ENCODE measurements at places on chromosomes 7 and 10.

DNA sequence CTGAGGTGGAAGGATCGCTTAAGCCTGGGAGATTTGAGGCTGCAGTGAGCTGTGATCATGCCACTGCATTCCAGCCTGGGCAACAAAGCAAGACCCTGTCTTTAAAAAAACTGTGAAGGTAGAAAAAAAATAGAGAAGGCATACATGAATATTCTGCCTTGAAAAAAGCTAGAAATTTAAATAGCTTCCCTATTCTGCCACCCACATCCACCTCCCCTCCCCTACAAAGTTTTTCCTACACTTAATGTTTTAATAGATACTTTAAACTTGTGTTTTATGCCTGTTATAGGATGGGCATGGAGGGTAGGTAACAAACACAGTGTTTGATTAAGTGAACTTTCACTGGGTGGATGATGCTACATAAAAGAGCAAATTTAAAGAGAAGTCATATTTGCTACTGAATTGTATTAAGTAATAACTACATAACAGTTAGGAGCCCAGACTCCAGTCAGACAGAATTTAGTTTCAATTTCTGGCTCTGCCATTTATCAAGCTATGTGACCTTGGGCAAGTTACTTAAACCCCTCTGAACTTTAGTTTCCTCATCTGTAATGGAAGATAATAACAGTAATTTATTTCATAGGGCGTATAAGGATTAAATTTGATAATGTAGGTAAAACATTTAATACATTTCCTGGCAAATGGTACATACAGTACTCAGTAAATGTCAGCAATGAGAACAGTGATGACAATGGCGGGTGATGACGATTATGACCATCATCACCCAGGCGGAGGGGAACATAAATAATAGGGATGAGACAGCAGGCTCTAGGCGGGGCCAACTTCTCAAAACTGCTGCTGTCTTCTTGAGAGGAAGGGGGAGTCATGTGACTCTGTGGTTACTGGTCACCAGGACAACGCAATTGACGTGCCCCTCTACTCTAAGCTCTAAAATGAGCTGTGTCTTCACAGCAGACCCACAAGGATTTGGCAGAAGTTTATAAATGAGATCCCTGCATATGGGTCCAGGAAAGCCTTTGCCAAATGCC is 15.8 kb downstream of the DNMBP start:
- no peak for DNase-seq

DNA sequence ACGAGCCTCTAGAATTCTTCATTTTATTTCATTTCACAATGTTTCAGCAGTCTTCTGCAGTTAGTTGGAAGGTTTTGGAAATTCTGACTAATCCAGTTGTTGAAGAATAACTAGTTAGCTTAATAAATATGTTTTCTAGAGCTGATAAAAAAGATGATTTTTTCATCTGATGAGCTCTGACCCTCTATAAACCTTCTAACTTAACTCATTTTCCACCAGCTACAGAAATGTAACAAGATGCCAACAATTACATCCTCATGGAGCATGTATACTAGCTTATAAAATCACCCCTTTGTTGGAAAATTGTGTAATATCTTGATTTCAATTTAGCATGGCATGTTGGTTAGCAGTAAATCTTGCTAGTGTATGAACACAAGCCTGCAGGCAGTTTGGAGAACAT is 33.1 kb downstream of the KAT6B start:
- DNase-seq = no peak

- DNase-seq = no peak
Observed at GRCh38 chr7:73779517-73779916, 9.4 kb upstream of the CLDN3 start.

DNA sequence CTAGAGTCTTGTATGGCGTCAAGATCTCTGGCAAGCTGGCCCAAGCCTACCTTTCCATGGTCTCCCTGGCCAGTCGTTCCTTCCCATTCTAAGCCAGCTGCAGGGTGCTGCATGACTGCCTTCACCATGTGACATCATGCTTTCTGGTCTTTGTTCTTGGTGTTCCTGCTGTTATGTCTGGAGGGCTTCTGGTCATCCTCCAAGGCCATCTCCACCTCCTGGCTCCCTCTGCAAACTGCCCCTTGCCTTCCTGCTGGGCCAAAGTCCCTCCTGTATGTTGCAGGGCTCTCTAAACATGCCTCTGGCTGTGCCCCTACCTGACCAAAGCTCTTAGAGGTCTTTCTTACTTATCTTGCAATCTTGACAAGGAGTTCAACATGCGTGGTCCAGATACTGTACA is 44.4 kb upstream of the SHH start:
- DNase-seq = no peak

DNA sequence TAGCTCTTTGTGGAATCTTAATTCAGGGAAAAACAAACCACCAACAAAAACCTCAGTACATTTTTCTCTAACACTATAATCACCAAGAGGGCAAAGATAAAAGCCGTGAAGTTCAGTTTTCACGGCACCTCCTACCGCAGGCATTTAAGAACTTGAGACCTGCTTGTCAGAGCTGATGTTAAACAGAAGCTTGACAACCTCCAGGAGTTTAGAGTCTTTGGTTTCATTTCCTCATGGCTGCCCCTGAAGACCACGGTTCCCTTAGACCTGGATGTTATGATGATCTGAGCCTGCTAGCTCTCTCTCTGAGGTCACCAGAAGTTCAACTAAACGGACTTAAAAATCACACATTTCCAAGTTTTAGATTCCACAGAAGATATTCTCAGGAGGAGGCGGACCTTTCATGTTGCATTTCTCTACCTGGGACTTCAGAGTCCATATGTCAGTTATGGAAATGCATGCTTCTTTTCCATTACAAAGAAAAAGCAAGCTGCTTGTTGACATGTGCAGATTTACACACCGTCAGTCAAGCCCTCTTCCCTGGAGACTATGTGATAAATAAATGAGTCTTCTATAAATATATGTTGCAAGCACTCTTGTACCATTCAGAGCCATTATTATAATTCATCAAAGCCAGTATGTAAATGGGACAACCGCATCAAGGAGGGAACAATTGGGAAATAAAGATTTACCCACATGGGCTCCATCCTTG is 258.0 kb downstream of the GFRA1 start:
- no peak for DNase-seq

DNA sequence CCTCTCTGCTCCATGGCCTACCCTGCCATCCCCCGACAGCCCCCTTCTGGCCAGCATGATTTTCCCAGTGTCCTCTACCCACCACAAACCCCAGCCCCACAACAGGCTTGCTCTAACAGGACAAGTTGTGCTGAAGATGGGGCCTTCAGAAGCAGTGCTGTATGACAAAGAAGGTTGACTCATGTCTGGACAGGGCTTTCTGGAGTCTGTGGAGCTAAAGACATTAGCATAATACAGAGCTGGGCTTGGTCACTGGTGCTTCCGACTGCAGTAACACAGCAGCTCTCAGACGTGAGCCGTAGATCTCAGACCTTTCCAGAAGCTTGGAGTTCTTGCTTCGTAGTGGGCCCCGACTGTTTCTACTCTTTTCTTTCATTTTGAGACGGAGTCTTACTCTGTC is 100.5 kb downstream of the GTF2IRD1 start:
- DNase-seq = no peak

DNA sequence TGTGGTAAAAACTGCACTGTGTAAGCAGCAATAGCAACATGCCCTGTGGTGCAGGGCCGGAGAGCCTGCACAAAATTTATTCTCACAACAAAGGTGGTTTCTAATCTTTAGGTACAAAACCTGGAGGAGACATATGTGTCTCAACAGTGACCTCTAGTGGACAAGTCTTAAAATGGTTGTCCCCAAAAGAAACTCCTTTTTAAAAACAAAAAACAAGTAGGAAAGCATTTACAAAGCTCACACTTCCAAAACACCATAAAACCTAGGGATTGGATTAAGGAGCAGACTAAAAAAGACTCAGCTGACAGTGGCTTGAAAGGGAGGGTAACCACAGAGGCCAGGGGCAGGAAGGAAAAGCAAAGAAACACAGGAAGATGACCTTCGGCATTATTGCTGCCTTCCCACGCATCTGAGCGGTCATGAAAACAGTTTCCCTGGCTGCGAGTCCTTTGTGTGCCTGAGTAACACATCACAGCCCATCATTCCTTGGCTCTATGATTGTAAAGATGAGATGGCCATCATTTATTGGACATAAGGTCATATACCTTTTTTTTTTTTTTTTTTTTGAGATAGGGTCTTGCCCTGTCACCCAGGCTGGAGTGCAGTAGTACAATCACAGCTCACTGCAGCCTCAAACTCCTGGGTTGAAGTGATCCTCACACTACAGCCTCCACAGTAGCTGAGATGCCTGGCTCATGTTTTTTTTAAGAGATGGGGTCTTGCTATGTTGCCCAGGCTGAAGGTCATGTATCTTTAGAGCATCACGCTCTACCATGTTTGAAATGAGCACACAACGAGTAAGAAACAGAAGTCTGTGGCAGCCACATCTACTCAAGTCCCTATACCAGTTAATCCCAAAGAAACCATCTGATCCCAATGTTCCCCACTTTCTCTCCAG is 39.5 kb downstream of the RSU1 start:
- no peak for DNase-seq

DNA sequence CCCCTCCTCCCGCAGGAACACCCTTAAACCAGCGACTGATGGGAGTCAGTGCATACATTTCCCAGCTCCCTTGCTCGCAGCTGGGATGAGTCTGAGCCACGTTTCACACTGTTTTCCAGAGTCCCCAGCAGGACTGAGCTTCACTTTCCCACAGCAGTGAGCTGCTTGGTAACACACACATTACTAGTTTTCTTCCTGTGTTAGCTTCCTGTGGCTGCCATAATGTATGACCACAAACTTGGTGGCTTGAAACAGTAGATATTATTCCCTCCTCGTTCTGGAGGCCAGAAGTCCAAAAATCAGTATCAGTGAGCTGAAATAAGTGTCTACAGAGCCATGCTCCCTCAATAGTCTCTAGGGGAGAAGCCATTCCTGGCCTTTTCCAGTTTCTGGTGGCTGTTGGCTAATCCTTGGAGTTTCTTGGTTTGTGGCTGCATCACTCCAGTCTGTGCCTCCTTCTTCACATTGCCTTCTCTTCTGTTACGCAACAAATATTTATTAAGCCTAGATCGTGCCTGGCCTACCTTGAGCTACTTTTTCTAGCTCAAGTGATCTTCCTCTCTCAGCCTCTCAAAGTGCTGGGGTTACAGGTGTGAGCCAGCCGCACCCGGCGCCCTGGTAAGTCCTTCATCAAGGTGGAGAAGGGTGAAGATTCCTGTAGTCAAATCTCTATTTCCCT is 26.2 kb upstream of the CARD11 start:
- no peak for DNase-seq

GRCh38 chr7:78195281-78195680 is 396.7 kb downstream of the PHTF2 start:
- DNase-seq = no peak

DNA sequence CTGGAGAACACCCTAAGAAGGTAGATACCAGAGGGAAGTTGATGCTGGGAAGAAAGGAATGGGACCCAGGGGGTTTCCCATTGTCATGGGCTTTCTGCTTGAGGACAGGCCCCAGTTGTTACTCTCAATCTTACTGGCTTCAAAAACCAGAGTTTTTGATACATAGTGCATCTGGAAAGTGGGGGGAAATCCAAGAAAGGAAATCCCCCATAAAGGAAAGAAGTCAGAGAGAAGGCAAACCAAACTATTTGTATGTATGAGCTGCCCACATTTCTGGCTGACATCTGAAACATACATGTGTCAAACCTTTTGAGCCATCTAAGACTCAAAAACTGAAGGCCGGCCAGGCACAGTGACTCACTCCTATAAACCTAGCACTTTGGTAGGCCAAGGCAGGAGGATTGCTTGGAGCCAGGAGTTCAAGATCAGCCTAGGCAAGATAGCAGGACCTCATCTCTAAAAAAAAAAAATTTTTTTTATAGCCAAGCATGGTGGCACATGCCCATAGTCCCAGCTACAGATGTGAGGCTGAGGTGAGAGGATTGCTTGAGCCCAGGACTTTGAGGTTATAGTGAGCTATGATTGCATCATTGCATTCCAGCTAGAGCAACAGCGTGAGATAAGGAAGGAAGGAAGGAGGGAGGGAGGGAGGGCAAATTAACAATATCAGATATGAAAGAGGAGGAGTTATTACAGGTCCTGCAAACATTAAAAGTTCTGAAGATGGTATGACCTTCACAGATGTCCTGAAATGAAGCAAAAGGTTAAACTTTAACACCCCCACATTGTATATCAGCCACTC is 6.7 kb upstream of the COA1 start:
- DNase-seq = no peak

DNA sequence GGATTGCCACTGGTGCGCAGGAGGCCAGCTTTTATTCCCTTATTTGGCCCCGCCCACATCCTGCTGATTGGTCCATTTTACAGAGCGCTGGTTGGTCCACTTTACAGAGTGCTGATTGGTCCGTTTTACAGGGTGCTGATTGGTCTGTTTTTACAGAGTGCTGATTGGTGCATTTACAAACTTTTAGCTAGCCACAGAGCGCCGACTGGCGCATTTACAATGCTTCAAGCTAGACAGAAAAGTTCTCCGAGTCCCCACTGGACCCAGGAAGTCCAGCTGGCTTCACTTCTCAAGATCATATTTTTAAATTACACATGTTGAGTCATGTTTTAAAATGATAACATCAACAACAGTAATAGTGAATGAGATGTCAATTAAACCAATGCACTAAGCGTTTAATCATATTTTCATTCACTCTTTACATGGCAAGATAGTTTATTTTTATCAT is 128.3 kb downstream of the CUBN start:
- DNase-seq = no peak

DNA sequence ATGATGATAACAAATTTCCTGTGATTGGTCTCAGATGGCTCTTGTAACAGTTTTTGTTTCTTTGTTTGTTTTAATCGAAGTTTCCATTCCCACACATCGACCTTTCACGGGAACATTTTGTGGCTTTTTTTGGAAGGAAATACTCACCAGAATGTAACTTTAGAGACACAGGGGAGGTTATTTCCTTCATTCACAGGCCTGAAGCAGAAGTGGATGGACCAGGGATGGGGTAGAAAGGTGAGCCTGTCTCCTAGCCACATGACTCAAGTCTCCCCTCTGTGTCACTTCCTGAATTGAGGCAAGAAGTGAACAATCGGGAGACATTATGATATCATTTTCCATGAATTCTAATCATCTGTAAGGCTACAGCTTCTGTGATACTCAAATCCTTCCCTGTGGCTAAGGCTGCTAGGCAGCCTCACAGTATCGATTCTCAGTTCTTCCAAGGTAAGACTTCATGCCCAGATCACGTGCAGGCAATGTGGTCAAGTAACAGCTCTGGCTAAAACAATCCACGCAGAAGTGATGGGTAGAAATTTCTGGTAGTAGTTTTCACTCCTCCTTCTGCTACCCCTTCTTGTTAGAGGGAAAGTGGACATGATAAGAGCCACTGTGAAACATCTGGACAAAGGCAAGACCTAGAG is 203.9 kb upstream of the NEBL start:
- no peak for DNase-seq

Data from activated T-helper 1 cell treated with anti-CD3 and anti-CD28 coated beads, Interleukin-2, amount 50 U/mL, for 16 hours (primary cell).